ENCODE measurements at places on chromosomes 4 and X.

DNA sequence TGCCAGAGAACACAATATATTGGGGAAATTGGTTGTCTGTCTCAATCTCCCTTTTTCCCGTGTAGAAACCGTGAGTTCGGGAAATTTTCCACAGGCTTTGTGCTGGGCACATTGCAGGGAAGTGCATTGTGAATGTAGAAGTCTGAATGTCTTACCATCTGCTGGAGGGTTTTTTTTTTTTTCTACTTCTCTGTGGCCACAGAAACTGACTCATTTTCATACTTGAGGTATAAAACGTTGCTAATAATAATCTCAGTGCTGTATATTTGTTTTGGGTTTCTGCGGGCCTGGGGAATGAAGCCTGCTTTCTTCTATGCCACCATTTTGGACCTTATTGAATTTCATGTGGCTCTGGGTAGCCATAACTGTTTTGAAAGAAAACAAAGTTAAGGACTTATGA, 1001.2 kb downstream of the STIM2 start:
- no peak for DNase-seq

DNA sequence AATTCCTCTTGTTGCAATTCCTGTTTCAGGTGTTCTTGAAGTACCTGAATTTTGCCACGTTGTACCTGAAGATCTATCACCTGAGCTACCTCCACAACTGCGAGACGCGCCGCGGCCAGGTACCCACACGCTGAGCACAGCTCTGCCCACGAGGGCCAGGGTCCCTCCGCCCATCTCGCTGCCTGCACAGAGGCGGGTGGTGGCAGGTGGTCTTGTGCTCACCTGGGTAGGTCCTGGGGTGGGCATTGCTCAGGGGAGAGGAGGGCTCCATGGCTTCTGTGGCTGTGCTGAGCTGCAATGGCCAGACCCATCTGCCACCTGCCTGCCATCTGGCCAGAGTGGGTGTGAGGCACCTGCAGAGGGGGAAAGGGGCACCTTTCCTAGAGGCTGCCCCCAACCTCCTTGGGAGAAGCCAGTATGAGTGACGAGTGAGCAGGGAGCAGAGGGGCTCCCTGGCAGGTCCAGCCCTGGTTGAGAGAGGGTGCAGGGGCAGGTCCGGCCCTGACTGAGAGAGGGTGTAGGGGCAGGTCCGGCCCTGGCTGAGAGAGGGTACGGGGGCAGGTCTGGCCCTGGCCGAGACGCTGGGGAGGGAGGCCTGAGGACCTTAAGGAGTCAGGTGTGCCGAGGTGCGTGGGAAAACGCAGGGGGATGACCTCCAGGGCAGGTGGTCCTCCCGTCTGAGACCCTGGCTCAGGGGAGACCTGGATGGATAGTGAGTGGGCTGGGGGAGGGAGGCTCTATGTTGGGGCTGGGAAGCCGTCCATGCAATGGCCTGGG, 10.7 kb downstream of the PDE6B start:
- DNase-seq: no peak

DNA sequence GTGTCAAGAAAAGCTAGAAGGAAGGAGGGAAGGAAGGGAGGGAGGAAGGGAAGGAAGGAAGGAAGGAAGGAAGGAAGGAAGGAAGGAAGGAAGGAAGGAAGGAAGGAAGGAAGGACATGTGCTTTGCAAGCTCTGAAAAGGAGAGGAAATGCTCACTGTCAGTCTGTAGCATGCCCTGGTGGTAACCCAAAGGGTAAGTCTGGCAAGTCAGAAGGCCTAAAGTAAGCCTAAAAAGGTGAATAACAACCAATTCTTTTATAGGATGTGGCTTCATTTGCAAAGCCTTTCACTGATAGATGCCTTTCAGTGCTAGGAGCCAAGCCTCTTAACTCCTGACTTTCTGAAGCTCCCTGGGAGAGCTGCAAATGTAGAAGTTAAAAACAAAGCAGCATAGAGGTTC, 542.6 kb downstream of the CFAP47 start:
- no peak for DNase-seq

DNA sequence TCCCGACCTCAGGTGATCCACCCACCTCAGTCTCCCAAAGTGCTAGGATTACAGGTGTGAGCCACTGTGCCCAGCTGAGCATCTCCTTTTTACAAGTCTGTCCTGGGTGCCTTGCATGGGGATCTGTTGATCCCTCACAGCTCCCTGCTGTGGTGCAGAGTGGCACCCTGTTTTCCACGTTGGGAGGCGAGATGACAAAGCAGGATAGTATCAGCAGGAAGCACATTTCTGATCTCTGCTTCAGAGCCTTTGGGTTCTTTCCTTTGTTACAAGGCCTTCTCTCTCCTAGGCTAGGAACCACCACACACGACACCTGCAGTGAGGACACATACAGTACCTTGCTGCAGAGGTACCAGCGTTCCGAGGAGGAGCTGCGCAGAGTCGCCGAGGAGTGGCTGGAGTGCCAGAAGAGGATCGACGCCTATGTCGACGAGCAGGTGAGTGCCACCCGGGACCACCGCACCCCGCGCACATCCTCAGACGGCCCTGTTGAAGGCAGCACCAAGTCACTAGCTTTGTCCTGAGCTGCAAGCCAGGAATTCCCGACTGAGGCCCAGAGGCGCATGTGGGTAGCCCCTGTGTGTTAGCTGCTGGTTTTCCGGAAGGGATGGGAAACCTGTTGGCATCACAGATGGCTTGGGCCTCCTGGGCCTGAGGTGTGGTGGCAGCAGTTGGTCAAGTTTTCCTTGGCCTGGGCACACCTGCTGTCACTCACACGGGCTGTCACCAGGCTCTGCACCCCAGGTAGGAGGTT, 109.6 kb downstream of the TNIP2 start:
- DNase-seq: no peak

DNA sequence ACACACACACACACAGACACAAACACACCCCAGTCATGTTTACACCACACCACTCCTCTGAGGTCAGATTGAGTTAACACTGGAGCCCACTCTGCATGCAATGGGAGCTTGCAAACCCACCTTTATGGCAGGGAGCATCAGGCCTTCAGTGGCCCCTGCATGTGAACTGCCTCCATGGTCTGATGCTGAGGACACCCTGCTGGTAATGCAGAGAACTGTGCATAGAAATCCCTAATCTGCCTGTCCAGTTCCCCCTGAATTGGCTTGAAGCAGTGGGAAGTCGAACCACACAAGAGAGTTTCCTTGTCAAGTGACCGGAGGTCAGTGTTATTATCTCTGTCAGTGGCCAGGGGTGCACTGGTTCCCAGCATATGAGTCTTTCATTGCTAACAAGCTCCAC, 59.8 kb downstream of the ANOS1 start:
- no peak for DNase-seq

- peak; percentile 74 for DNase-seq
Observed at GRCh38 chr4:4995103-4995907, 24.0 kb downstream of the CYTL1 start.

- no peak for DNase-seq
Observed at GRCh38 chrX:105098812-105099211, 121.7 kb downstream of the TEX13A start.

DNA sequence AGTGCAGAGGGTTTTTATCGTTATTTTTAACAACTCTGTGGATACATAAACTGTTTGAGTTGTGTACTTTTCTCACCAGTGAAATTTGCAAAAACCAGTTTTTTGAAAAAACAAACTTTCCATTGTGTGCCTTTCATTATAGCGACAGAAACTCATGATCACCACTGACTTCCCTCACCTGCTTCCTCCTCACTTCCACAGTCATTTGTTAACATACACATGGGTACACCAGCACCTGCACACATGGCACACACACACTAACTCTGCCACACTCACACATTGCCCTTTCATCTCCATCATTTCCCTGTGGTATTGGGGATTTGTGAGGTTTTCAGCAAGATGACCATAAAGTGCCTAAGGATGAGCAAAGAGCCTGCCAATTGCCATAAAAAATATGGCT, 20.6 kb downstream of the CLDN22 start:
- no peak for DNase-seq

DNA sequence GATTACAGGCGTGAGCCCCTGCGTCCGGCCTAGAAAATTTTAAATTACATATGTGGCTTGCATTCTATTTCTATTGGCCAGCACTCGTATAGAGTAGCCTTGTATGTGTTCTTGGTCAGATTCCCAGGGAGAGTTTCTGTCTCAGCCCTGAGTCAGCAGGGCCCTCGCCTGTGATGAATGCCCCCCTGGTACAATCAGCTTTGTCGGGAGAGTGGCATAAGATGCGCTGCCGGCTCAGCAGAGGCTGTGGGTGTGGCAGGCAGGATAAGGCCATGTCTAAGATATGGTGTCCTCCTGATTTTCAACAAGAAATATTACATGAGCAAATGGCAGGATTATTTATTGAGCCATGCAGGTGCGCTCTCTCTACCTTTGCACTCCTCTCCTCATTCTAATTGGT, 1.6 kb upstream of the REELD1 start:
- DNase-seq: no peak

GRCh38 chrX:55167124-55167803, 52.9 kb upstream of the PAGE5 start:
- no peak for DNase-seq

All from activated CD4-positive, alpha-beta T cell treated with anti-CD3 and anti-CD28 coated beads for 36 hours (primary cell).